ENCODE measurements at places on chromosomes 1 and 21. TPM values are rescaled to one million over a fixed set of nuclear protein-coding genes. Genes with fewer than 3 reads are reported as not detected.

GRCh38 chr1:115062542-115063004 lies 26.7 kb downstream of the TSPAN2 start:
- peak; percentile 62 for DNase-seq

DNA sequence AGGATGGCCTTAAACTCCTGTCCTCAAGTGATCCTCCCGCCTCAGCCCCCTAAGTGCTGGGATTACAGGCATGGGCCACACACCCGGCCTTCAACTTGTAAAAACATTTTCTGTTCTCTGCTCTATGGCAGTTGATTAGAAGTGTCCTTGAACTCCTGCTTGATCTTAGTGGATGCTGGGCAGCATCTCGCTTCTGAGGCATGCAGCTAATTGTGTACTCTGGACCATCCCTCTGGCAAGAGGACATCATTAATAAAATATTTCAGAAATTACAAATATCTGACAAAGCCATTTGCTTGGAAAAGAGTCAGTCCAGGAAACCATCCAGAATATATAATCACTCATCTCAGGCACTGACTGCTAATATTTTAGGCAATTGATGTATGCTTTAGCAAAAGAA lies 8.1 kb downstream of the NGF start:
- DNase-seq = no peak

GRCh38 chr1:204841316-204841715 lies 29.3 kb upstream of the NFASC start:
- no peak for DNase-seq

DNA sequence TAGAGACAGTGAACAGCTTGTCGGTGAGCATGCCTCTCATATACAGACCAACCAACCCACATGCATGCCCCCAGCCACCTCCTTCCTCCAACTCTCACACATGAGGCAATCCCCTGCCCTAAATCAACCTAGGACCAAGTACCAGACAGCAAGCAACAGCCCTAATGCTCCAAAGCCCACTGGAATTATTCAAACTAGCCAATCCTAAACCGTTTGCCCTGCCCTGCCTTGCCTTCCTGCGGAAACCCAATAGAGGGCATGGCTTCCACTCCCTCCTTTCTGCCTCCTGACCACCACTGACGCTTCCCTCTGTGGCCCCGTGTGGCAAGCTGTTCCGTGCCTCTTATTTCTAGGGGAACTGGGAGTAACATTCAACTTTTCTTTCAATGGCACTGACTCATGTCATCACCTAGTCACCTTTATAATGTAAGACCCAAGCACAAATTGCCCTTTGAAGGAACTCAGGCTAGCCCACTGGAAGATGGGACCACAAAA lies 129.3 kb upstream of the GJB5 start:
- DNase-seq = no peak

DNA sequence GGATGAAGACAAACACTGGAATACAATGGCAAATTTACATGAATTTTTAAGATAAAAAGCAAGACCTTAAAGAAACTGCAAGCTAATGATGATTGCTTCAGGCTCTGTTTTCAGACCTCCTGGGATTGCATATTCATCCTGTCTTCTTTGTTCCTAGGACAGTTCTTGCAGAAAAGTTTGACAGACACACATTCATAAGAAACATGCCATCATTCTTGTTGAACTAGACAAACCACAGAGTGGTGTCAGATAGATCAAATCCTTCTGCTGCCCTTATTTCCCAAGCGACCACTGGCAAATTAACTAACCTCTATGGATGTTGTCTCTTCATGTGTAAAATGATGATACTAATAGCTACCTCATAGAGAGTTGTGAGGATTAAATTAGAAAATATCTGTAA lies 181.3 kb downstream of the KCTD3 start:
- DNase-seq = no peak

Gene AIM2
- 0.86 TPM for total RNA-seq

Measured in mucosa of gallbladder (tissue), 1 donor.